ENCODE measurements at places on chromosomes 7 and 10.

DNA sequence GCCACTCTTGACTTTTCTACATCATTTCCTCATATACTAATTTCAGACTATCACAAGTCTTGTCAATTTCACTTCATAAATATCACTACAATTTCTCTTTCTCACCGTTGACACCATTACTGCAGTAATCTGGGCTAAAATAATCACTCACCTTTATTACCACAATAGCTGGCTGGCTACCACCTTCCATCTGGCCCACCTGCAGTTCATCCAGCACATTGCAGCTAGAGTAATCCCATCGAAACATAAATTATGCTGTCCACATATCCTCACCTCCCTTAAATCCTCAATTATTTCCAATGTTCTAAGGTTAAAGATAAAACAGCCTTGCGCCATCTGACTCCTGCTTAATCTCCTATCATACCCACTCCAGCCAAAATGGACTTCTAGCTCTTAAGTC lies 16.0 kb downstream of the DGKB start:
- DNase-seq: no peak

GRCh38 chr7:2195400-2196246 lies 37.1 kb downstream of the MAD1L1 start:
- DNase-seq: no peak

DNA sequence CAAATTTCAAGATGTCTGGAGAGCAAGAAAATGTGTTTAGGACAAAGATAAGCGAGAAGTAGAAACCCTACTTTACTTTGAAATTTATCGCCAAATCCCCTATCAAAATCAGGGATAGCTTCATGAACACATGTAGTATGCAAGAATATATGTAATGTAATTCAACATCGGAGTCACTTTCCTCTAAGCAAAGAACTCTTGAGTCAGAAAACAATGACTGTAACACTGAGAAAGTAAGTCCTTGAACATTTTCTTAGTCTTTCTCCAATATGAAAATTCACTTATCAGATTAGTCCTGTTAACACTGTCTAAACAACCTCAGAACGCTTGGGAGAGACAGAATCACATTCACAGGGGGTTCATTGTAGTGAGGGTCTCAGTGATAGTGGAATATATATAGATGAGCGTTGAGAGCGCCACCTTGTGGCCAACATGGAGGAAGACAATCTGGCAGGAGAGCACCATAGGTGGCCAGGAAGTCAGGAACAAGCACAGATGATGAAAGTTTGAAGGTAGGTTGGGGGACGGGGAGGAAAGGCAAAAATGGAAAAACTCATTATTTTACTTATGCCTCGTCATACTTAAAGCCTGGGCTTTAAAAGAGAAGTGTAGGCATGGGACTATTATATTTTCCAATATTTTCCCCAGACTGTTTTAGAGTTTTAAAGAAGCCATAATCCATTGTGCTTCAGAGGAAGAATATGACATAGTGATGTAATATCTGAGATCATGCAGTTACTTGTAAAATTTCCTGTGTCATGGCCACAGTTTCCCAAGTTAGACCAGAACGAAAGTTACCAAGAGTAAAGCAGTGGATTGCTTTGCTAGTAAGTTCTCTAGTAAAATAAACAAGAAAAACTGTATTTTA lies 115.5 kb upstream of the GNAI1 start:
- DNase-seq: peak; percentile 46

- DNase-seq: no peak
Observed at GRCh38 chr10:60978287-60979115, 34.5 kb upstream of the RHOBTB1 start.

DNA sequence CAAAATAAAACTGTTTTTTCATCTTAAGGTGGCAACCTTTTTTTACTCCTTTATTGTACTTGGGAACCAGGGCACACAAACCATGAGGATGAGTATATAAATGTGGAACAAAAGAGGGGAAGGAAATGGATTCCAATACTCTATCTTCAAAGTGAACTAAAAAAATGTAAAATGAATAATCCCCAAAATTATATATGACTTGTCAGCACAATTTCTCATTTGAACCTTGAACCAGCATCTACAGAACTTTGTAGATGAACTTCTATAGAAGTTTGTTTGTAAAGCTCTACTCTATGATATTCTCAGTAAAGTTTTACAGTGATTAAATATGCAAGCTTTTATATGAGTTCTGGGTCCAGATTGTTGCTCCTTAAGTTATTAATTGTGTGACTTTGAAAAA lies 218.2 kb upstream of the ETV1 start:
- DNase-seq: no peak

GRCh38 chr10:133026726-133027395 lies 60.9 kb upstream of the ADGRA1 start:
- DNase-seq: no peak

GRCh38 chr7:56250135-56250534 lies 133.9 kb upstream of the NUPR2 start:
- no peak for DNase-seq

DNA sequence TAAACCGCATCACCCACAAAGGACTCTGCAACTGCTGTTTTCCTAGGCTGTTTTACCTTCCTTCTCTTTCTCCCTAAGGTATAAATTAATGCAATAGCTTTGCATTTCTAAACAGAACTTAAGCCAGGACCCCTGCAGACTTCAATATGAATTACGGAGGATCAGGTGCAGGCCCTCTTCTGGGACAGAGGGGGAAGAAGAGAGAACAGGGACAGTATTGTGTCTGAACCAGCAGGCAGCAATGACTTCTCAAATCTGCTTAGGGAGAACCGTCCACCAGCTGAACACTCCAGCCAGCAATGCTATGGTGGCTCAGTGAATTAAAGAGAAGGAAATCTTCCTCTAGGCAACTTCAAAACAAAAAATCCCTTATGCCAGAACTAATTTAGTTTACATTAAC lies 35.7 kb downstream of the POLR3A start:
- DNase-seq: no peak

DNA sequence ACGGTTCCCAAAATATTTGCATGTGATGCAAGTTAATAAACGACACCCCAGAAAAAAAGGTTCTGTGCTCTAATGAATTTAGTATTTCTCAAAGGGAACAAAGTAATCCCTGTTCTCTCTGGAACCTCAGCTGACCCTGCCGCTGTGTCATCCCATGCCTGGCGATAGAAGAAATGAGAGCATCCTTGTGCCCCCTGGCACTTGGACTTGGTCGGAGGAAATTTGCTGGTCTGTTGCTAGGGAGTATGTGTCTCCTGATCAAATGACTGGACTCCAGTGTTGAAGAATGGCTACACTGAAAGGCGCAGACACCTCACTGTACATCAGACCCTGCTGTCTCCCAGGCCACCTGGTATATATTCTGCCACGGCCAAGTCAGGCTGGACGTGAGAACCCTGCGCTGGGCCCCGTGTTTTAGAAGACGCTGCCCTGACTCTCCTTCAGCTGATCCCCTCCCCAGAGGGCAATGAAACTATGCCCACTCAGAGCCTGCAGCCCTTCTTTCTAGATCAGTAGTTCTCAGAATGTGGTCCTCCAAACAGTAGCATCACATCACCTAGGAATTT lies 67.2 kb downstream of the THNSL1 start:
- no peak for DNase-seq

GRCh38 chr7:81993186-81993585 lies 223.3 kb upstream of the HGF start:
- DNase-seq: no peak

DNA sequence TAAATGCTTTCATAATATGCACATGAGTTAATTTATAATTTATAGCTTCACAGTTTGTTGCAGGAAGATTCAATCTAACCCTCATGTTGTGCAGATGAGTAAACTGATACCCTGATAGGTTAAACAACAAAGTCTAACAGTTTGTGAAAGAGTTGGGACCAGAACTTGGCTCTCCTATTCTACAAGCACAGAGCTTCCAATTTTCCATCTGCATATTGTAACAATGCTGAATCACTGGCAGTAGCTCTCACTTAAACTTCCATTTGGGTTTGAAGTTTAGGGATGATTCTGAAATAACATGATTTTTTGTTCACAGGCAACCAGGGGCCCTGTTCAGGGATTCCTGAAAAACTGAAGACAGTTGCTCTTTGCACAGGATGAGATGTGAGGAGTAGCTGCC lies 179.3 kb downstream of the XPNPEP1 start:
- DNase-seq: no peak

DNA sequence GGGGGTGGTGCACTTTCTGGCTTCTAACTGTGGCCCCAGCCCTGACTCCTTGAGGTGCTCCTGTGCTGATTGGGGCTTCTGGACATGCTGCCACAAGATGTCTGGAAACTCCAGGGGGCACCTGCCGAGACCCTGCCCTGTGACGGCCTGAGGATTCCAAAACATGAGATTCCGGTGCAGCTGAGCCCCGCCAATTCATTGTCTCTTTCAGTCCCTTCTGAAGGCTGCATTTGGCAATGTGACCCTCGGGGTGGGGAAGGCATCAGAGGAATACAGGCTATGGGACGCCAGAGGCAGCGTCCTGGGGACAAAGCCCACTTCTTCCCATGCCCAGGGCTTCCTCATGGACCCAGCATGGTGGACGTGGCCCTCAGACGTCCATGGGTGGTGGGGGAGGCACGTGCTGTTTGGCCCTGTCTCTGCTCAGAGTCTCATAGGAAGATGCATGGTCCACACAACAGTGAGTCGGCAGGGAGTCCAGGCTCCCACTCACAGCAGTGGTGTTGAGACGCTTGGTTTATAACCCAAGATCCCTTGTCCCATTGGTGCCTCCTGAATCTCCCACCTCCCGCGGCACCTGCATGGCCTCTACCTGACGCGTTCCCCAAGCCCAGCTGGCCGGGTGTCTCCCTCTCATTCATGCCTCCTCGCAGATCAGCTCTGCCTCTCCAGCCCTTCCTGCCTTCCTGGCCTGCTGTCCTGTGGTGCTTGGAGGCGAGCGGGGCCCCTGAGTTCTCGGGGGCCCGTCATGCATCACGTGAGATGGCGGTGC lies 129.9 kb downstream of the WDR37 start:
- DNase-seq: no peak

DNA sequence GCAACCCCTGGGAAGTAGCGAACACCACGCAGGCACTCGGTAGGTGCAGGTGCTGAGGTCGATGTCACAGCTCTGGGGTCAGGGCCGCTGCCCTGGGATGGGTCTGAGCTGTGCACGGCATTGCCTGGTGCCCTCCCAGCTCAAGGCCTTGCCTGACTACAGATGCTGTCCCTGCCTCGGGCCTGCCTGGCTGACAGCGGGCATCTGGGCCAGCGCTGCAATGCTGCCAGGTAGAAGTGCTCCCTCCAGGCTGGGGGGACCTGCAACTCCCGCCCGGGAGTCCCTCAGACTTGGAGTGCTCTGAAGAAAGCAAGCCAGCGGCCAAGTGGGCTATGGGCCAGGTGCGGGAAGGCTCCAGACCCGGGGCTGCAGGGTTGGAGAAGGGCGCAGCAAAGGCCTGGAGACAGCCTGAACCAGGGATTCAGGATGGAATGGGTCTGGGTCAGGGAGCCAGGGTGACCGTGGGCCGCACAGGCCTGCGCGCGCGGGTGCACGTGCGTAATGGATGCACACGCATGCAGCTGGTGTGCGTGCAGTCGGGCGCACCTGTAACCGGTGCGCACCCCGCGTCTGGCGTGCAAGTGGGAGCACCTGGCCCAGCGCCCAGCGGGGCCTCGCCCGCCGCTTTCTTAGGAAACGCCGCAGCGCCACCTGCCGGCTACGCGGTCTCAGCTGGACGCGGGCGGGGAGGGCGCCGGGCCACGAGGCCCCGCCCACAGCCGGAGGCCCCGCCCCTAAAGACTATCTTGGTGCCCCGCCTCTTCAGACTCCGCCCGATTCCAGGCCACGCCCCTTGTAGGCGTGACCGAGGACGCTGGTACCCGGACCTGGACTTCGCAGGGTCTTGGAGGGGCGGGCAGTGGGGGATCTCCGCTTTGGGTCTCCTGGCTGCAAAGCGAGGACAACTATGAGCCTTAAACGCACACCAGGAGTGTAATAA lies 46.7 kb downstream of the MICALL2 start:
- DNase-seq: peak; percentile 100

DNA sequence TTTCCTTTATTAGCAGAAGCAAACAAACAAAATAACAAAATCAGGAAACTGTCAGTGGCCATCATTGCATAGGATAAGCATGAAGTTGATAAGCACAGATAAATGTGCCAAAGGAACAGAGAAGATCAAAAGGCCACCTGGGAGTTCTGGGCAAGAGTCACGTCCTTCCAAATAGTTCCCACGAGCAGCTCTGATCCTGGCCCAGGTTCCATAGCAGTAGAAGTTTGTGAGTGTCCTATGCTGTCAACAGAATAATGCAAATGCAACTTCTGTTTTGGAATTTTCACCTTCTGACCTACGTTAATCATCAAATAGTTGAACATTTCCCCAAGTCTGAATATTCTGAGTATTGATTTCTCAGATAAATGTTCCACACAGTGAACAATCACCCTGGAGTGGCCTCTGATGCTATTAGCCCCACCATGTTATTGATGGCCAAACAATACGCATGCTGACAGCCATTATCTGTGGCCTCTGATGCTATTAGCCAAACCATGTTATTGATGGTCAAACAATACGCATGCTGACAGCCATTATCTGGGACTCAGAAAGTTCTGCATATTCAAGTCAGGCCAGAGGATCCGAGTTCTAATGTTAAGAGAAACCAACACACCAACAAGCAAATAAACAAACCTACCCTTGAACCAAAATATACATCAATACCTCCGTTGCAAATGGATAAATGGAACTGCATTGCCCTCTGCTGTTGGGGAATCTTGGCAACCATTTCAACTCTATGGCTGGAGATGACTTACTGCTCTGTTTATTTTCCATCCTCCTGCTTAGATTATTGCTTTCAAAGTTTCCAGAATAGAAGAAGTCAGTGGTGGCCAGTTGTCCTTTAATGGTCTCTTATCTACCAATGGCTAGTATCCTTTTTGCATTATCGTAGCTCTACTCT lies 63.3 kb downstream of the MRC1 start:
- DNase-seq: peak; percentile 5

DNA sequence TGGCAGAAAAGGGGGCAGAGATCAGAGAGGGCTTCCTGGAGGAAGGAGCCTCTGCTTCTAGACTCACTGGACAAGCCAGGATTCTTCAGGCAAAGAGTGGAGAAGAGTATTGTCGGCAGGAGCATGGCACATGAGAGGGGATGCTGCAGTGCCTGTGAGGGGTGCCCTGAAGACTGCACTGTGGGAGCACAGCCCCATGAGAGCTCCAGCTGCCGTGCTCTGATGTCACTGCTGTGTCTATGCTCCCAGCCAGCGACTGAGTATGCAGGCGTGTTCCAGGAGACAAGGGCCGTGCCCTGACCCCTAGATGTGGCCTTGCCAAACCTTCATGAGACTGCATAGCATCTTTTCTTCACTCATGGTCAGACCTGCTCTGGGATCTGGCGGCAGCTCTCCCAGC lies 339.1 kb downstream of the RPS24 start:
- DNase-seq: no peak

GRCh38 chr10:47057471-47057870 lies 146.2 kb downstream of the PTPN20 start:
- no peak for DNase-seq

GRCh38 chr10:11397077-11397965 lies 214.1 kb downstream of the USP6NL start:
- no peak for DNase-seq
